Panc1 (cell line): ENCODE measurements at places on chromosomes 4 and X.

DNA sequence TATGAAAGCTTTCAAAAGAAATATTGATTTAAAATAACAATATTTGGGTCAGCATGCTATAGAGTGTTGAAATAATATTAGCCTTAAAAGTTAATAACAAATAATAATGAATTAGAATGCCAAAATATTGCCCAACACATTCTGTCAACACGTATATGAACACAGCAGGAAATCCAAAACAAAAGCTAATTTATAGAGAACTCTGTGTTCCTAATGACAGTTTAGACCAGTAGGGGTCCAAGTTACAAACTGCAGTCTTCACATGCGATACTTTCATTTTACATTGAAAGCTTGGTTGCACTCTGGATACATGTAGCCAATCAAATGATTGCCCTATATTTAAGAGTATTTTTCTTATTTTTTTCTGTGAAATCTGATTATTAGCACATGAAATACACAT lies 274.4 kb downstream of the DCTD start:
- no peak for DNase-seq

DNA sequence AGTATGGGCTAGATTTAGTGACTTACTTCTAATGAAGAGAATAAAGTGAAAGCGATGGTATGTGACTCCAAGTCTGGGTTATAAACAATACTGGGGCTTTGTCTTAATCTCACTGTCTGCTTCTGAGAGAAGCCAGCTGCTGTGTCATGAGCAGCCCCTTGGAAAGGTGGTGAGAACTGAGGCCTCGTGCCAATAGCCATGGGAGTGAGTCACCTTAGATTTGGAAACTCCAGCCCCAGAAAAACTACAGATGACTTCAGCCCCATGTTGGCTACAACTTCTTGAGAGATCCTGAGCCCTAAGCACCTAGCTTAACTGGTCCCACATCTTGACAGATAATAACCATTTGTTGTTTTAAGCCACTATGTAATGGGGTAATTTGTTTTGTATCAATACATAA lies 77.6 kb downstream of the CWH43 start:
- DNase-seq, result no peak

DNA sequence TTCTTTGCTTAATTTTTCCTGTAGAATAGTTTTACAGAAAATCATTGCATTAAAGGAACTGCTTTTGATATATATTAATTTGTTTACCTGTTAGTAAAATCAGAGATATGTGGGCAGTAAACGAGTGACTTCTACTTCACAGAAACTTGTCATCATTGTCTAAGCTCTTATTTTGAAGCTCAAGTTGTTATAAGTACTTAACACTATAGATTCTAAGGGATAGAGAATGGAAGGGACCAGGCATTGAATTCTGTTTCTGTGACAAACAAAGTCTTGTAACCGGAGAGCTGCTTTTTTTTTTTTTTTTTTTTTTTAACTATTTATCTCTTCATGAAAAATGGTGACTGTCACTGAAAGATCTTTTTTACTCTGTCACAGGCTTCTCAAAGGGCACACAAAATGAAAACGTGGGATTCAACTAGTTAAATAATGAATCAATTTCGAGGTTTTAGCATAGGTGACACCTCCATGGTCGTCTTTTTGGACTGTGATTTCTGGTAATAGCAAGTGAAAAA lies 14.4 kb downstream of the STK26 start:
- DNase-seq, result no peak

DNA sequence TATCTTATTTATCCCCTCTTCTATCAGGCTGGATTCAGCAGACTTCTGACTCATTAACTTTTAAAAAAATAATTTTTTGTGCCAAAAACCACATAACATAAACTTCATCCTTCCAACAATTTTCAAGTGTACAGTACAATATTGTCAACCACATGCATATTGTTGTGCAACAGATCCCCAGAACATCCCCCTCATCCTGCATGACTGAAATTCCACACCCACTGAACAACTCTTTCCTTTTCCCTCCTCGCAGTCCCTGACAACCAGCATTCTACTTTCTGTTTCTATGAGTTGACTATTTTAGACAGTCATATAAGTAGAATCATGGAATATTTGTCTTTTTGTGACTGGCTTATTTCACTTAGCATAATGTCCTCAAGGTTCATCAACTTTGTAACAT lies 2.2 kb upstream of the MID2 start:
- DNase-seq, result no peak

DNA sequence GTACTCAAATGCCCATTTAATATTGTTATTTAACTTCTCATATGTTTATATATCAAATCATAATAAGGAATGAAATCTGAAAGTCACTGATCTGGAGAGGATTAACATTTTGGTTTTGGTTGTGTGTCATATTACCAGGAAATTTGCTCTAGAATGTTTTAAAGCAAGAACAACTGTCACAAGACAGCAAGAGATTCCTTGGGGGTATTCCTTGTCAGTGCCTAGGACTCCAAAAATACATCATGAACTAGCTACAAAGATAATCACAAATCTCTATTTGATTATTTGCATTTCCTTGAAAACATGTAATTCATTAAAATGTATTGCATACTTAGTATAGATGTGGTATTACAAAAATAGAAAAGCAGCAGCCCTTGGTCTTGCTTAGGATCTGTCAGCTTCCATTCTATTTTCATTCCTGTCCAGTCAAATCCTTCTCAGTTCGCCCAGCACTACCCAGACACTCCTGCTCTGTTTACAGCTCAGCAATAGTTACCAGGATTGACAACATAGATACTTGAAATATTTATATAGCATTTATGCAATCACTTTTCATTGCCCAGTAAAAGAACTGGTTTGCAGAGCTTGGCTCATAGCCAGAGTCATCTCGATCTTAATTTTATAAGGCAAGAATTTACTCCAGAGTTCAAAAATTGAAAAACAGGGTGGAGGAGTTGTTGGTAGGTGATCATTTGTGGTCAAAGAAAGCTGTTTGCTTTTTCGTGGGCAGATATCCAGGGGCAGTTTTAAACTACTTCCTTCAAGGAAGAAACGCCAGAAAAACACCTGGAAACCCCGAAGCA lies 9.2 kb upstream of the BMP3 start:
- DNase-seq, result no peak

GRCh38 chrX:125150231-125150630 lies 169.4 kb upstream of the TEX13C start:
- no peak for DNase-seq

GRCh38 chr4:55545641-55546505 lies 836 bp downstream of the CLOCK start:
- no peak for DNase-seq
